ENCODE measurements at places on chromosomes 3 and 15.

- DNase-seq = no peak
These were observed 133.3 kb downstream of the SUCLG2 start for GRCh38 chr3:67521053-67521646.

- DNase-seq = no peak
These were observed 1.4 kb upstream of the TGFBR2 start for GRCh38 chr3:30605005-30605404.

DNA sequence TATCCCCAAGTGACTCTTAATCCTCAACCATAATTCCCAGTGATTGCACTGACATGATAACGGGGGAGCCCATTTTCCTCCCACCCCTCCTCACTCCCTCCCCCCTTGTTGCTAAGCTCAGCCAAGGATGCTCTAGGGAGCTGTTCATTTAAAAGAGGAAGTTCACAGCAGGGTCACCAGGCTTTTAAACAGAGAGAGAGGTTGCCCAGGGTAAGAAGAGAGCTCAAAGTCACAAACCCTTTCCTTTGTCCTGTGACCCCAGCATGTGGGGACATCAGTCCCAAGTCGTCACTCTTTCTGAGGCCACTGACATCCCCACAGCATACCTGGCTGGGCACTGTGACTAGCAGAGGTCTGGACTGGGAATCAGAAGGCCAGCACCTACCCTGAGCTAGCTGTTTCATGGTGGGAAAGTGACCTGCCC is 144.1 kb downstream of the RORA start:
- no peak for DNase-seq

DNA sequence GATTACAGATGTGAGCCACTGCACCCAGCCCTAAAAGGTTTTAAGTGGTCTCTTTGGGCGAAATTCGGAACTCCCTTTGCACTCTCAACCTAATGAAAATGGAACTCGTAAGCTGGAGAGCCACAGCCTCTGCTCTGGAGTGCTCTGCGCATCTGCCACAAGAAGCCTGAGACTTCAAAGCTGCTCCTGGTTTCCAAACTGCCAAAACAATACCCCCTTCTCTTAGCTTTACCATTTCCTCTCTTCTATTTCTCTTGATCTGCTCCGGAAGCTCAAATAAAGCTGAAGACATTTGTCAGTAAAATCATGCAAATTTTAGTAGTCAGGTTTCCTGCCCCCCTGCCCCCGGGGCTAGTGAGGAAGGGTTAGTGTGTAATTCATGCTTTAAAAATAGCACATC is 312.7 kb downstream of the MFSD1 start:
- no peak for DNase-seq

DNA sequence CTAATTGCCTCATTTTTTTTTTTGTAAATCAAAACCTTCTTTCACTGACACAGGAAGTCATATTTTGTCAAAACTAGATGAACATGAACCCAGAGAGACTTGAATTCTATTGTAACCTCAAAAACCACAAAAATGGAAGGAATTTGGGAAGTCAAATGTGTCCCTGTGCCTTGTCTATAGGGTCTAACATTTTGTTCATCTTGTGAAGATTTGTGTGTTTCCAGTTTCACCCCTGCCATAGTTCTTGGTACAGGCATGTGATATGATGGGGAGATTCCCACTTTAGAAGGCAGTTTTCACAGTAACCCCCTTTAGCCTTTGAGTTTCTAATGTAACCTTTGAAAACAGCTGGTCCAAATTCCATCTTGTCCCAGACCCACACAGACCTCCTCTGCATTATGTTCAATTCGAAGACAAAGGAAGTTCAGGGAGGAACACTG is 318.5 kb upstream of the ADAMTS9 start:
- no peak for DNase-seq

- no peak for DNase-seq
These were observed 10.6 kb downstream of the FAM131A start for GRCh38 chr3:184348057-184348382.

DNA sequence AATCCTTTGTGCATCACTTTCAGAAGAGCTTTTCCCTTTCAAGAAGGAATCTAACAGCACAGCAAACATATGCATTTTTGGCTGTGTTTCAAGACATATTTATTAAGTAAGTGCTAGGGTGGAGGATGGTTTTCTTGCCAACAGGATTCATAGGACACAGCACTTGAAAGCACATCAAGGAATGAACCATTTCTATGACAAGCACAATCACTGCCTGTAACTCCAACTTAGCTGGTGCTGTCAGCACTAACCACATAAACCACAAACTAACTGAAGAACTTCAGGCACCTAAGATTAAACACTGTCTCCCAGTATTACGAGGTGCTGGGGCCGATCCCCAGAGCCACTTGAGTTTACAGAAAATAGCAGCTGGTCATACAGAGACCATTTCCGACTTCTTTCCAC is 35.4 kb upstream of the SPRED1 start:
- DNase-seq = no peak

- no peak for DNase-seq
These were observed 355.7 kb upstream of the UMPS start for GRCh38 chr3:124374583-124374982.

GRCh38 chr3:177141899-177142646 is 55.2 kb downstream of the TBL1XR1 start:
- no peak for DNase-seq

GRCh38 chr3:81433675-81434074 is 327.8 kb downstream of the GBE1 start:
- no peak for DNase-seq

DNA sequence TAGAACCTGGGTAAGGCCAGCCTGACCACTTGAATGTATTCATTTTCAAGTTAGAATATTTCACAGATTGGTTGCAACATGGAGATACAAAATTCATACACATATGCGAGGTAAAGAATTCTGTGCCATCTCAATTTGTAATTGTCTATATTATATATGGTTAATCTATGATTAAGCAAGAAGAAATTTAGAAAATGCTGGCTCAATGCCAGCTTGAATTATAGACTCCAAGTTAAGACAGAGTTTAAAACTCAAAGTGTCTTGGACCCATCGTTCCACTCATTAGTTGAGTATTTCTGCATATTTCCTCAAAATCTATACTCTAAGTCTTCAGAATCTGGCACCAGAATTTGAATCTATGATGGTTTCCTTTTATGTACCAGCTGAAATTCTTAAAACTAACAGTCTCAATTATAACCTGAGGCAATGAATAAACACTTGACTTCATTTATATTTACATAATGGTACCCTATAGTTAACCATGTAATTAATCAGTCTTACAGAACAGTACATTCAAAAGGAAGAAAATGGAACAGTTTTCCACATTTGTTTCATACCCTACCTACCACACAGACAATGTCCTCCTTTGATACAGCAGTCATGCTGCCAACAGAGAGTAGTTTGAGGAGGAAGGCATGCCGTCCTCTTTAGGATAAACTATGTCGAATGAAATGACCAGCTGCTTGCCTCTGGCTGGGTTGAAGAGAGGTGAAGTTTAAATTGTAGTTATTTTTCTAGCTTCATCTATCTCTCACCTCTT is 95.7 kb downstream of the CD47 start:
- DNase-seq = no peak

GRCh38 chr3:143217283-143217682 is 97.7 kb downstream of the CHST2 start:
- no peak for DNase-seq

GRCh38 chr3:14283813-14284438 is 105.3 kb downstream of the LSM3 start:
- no peak for DNase-seq

DNA sequence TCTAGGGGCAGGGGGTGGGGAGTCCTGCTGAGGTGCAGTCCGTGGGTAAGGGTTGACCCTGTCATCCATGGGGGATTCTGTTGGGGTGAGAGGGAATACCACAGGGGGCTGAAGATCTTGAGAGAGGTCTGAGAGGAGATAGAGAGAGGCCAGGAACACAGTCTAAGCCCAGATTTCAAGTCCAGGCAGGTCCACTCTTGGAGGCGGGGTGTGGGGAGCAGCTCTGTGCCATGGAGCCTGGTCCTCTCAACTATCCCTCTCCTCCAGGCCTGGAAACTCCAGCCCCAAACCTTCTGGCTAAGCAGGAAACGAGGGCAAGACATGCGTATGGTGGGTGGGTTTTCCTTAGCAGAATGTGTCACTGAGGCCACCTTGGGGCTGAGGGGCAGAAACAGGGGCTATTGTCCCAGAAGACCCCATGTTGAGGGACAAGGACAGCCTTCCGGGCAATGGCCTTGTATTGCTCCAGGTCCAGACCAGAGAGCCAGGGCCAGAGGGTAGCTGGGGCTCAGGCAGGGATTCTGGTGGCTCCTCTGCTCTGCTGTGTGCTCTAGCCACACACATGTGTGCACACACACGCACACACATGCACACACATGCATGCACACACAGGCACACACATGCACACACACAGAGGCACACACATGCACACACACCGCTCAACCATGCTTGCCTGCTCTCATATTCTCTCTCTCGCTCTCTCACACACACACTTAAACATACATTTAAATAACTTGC is 48.6 kb upstream of the MAGEF1 start:
- no peak for DNase-seq

- no peak for DNase-seq
These were observed 331.3 kb upstream of the PROK2 start for GRCh38 chr3:72116226-72116625.

DNA sequence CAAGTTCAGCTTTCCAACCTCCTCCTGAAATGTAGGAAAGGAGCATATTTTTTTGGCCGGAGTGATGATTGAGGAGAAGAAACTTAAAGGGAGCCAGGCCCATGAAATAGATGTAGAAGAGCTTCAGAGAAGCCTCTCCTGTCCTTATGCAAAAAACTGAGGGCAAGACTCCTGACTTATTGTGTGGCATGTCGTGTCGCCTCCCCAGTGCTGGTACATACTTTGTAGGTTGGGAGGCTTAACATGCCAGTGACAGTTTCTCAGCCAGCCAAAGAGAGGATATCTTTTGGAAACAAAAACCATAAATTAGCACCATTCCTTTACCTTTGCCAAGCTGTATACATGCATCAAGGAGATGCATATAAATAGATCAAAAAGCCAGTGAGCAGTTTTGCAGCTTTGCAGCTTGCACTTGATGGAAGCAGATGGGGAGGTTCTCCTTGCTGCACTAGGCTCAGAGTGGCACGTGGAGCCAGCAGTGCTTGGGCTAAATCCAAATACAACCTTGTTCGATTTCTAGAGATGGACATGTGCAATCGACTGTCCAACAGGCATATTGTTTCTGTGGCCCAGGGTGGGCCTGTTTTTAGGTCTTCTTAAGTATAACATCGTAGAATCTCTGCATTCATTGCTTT is 10.2 kb downstream of the SLCO3A1 start:
- no peak for DNase-seq

- no peak for DNase-seq
These were observed 173.4 kb downstream of the WNT5A start for GRCh38 chr3:55313666-55314065.

DNA sequence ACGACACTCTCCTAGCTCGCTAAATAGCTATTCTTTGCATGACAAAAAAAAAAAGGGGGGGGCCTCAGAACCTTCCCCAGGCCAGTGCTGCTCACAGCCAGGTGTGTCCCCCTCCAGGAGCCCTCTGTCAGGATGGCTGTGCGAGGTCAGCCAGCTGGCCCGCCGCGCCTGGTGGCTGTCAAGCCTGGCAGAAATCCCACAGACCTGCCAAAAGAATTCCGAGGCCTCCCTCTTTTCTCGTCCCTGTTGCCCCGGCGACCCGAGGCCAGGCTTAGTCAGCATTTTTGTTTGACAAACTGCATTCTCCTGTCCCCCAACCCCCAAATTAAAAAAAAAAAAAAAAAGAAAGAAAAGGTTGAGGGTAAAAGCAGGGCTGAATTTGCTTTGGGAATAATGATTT is 61.9 kb downstream of the TM4SF4 start:
- no peak for DNase-seq

DNA sequence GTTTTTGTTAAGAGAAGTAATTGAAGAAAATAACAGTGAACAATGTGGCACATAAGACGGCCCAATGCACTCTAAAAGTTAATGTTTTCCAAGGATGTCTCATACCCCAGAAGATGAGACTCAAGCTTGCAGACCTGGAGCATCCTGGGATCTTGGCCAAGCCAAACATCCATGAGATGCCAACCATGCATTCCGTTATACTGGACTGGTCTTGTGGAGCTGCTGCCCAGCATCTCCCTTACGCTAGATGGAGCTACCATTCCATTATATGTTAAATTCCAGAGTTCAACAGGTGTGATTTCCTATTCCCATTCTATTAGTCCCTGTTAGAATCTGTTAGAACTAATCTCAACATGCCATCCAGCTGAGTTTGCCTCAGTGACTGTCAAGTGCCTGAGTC is 181.8 kb downstream of the PDCD6IP start:
- peak; percentile 22 for DNase-seq

- no peak for DNase-seq
These were observed 91.0 kb downstream of the EPHB1 start for GRCh38 chr3:134885877-134886621.

GRCh38 chr15:92908713-92909057 is 8.6 kb downstream of the CHD2 start:
- no peak for DNase-seq

DNA sequence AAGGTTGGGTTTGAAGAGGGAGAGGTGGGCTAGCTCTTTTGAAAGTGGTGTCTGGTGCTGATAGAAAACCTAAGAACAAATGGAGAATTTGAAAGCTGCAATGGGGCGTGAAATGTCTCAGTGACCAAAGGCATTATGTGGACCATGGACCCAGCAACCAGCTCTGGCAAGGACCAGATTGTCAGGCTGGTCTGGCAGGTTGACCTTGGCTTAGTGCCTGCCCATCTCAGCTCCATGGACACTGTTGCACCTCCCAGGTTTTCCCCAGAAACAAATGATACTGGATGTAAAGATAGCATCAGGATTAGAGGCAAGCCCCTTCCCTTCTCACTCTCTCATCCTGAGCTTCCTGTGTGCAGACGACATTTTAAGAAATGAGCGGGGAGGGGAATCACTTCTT is 302.9 kb upstream of the LRRFIP2 start:
- no peak for DNase-seq

DNA sequence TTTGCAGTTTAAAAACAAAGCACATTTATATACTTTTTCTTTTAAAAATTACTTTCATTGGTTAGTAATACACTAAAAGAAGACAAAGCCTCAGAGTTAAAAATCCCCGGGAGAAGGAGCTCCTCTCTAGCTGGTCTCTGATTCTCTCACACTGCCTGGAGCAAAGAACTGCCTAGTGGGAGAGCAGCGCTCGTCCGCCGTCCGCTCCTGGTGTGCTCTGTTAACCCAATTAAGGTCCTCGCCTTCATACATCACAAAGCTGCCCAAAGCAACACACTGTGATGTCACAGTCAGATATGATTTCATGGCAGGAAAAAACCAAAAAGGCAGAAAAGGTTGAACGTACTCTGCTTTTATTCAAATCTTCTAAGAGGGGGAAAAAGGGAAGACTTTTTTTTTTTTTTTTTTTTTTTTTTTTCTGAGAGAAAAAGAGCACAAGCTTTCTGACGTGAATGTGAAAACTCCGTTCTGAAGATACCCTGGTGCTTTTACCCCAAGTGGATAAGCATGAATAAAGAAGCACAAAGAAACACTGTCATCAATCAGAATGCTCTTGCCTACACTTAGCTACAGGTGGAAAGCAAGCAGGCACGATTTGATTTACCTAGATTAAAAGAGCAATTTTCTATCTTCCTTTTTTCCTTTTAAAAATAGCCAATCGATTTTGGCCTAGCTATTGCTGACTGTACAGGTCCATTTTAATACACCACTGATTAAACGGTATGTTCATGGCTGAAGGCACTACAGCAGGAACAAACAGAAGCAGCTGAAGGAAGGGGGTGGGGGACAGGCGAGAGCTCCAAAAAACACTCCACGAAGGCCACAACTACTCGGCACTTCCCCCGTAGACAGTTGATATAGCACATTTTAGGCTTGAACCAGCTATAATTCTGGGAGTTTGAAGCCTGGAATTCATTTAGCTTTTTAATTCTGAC is 115.2 kb downstream of the TIGIT start:
- DNase-seq = no peak

All from 8988T (cell line).